ENCODE measurements at places on chromosomes 1 and 21.

DNA sequence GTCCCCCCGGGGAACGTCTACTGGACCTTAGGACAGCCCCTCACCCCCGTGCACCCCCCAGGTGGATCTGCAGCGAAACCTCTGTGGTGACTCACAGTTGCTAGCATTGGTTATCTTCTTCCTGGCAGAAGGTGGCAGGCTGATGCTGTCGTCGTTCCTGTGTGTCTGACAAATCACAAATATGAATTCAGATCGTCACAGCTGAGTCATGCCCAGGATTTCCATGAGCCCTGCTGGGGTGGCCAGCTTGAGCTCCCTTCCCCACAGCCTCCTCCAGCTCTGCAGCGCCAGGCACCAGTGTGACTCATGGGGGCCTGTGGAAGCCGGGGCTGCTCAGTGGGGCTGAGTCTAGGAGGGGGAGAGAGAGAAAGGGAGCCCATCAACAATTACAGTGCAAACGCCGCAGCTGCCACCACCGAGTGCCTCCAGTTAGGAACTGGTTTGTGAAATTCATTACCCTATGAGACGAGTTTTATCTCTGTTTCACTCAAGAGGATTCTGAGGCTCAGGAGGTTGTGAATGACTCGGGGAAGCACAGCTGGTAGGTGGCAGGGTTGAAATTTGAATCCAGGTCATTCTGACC lies 197.9 kb downstream of the DYRK1A start:
- peak; percentile 72 for DNase-seq

DNA sequence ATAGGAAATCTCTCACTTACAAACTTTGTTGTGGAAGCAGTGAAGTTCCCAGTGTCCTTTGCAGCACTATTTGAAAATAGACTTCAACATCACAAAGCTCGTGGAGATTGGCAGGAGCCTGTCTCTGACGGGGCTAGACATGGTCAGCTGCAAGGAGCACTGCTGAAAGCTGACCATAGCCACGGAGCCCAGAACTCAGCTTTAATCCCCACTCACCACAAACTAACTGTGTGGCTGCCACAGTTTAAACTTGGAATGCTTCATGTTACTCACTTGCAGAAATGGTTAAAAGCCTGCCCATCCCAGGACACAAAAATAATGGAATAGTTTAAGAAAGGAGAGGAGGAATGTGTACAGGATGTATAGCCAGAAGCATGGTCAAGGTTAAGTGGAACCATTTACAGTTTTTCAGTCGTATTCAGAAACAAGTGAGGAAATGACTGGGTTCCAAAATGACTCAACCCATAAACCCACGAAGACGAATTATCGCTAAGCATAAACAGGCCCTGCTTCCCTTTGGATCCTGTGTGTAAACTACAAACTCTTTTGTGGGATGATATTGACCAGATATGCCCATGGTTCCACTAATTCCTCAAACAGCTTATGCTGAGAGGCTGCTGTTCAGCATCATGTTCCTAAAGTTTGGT lies 18.2 kb downstream of the DNALI1 start:
- no peak for DNase-seq

DNA sequence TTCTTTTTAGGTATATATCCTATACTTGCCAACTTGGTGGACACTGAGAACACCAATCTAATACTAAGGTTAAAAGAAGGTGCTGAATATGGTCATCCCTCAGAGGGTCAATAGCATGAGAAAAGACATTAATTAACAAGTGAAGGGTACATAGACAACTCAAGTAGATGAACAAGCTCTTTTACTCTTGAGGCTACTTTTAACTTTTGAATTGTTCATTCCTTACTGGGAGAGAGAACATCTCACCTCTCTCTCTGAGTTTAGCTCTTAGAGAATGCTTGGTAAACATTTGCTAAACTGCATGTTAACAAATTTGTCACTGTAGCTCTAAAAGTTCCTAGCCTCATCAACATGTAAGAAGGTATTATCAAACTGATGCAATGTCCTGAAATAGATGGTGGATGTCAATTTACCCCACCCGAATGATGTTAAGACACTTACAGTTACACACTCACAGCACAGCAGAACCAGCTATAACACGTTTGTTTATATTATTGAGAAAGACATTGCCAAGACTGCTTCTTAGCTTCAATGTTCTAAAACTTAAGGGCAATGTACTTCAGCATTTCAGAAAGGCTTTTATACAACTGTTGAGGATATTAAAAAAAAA lies 35.9 kb downstream of the HEATR1 start:
- DNase-seq, result no peak

- no peak for DNase-seq
Observed at GRCh38 chr1:172613294-172613693, 45.6 kb upstream of the FASLG start.

GRCh38 chr1:17181781-17182464 lies 23.0 kb upstream of the PADI1 start:
- DNase-seq, result no peak

- peak; percentile 54 for DNase-seq
Observed at GRCh38 chr1:201245082-201245481, 38.2 kb upstream of the PKP1 start.

- DNase-seq, result peak; percentile 56
Observed at GRCh38 chr1:182890927-182891610, 51.9 kb downstream of the DHX9 start.

DNA sequence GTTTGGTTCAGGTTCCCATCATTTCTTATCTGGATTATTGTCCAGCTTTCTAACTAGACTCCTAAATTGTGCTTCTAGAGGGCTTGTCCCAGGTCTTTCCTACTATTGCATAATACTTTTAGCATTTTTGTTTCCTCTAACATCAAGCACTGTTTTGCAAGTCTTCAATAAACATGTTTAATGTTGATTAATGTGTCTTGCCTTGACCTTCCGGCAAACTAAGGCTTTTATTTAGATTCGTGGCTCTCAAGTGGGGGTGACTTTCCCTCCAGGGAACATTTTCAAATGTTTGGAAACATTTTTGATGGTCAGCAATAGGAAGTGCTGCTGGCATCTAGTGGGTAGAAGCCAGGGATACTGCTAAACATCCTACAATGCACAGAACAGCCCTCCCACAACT lies 90.7 kb downstream of the RPE65 start:
- DNase-seq, result no peak

Measured in SHP77 (cell line).